Esophagus squamous epithelium (tissue), 5 donors: ENCODE measurements at places on chromosomes 5 and 9.

DNA sequence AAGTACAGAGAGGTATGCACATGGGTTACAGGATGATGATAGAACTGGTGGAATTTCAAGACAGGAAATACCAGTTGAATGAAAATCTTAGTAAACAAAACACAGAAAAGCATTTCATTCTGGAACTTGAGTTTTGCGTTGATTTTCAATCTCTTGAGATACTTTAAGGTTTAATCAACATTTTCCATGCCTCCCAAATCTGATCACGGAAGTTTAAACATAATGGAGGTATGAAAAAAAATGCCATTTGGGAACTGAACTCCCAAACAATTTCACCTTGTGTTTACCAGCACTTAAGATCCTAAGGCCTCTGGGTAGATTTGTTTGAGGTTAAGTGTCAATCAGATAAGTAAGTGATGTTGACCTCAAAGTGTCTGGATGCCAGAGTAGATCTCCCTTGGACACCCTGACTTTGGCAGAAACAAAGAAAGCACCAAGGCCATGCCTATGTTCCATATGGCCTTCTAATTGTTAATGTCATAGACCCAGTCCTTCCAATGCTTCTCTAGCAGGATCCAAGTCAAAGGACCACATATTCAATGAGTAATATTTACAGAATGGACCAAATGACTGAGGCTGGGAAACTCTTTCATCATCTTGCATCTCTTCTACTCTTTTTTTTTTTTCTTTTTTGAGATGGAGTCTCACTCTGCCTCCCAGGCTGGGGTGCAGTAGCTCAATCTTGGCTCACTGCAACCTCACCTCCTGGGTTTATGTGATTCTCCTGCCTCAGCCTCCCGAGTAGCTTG is 216.9 kb downstream of the ARRDC3 start:
- DNase-seq = no peak

DNA sequence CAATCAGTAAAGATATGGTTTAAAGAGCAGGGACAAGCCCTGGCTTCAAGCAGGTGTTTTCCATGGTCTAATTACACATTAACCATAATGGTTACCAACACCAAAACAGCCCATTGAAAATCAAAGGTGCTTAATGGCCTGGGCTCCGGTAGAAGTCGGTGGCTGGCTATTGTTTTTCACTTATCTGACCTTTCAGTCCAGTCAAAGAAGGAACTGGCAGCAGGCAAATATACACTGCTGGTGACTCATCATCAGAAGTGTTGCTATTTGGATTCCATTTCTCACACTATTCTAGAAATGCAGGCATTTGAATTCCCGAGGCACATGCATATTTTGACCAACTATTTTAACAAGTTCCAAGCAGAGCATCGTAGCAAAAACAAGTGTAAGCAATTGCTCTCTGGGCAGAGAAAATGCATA is 26.3 kb upstream of the GABRP start:
- DNase-seq = no peak

- DNase-seq = no peak
These were observed 52.1 kb upstream of the GARNL3 start for GRCh38 chr9:127212453-127212852.

GRCh38 chr9:123162791-123163345 is 105.5 kb downstream of the STRBP start:
- DNase-seq = no peak

DNA sequence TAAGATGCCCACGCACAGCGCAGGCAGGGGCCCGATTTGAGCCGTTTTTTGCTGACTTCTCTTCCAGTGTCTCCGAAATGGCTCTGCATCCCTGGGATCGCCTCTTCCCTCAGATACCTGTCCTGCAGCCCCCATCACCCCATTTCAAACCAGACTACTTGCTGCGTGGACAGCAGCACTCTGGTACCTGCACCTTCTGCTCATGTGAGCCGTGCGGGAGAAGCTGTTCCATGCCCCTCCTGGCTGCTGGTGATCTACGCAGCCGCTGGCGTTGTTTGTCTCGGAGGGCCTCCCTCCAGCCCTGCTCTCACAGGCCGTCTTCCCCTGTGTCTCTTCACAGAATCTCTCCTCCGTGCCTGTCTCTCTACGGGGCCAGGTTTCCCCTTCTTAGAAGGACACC is 13.4 kb downstream of the CEP72 start:
- DNase-seq = no peak

DNA sequence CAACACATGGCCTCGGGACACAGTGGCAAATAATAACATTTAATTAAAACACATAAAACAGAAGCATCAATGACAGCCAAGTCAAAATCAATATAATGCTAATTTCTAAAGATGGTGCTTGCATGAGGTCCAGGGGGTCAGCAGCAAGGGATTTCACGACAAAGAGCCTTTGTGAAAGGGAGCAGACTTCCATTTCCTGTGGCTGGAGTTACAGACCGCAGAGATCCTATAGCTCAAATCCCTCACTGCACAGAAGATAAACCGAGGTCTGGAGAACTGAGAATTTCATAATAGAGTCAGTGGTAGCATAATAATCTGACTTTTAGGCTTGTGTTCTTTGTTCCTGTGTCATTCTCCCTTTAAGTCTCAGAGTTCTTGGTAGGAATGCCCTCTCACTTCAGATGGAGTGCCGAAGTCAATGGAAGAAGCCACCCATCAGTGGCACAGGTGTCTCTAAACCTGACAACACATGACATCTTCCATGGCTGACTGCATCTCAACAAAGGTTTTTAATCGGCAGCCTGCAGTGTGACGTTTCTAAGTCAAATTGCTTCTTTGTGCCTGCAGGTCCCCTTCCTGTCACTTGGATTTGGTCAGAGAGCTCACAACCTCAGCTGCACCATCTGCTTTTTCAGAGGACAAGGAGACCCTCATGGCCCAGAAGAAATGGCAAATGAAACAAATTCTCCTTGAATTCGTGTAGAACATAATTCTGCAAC is 67.4 kb downstream of the CARTPT start:
- no peak for DNase-seq

DNA sequence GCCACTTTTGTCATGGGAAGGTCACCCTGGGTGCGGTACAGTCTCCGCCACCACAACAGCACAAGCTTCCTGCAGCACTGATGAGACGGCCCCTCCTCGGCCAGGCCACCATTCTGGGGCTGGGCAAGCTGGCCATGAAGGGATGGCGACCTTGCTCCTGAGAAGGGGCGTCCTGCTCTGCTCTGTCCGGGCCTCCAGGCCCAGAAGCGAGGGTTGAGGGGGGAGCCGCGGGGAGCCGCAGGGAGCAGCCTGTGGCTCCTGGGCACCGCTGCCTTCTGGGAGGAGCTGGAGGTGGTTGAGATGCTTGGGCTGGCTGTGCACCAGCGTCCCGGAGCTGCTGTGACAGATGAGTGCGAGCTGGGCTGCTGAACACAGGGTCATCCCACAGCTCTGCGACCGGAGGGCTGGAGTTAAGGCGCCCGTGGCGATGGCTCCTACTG is 84.3 kb upstream of the RAPGEF1 start:
- no peak for DNase-seq

GRCh38 chr5:39080597-39081204 is 6.5 kb upstream of the RICTOR start:
- no peak for DNase-seq

- no peak for DNase-seq
These were observed 27.8 kb downstream of the LARP1 start for GRCh38 chr5:154782812-154783592.

- DNase-seq = no peak
These were observed 30.5 kb upstream of the ZSWIM6 start for GRCh38 chr5:61301341-61302199.

- no peak for DNase-seq
These were observed 159.1 kb upstream of the PPP2R2B start for GRCh38 chr5:147037515-147038205.

GRCh38 chr5:135921388-135921787 is 25.7 kb upstream of the IL9 start:
- DNase-seq = no peak

DNA sequence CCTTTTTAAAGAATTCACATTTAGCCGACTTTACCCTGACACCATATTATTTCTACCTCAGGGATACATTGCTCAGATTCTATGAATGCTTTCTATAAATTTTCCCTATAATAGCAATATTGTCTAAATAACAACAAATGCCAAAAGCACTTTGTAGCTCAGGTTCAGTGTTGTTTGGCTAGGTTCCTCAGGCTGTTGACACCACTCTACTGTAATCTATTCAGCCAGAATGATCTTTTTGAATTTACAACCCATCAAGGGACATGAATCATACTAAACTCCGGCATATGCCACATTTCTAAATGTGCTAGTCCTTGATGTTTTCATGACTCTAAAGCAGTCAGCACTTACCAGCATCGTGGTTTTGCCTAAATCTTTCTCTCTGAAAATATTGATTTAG is 641.5 kb upstream of the CDH10 start:
- no peak for DNase-seq

DNA sequence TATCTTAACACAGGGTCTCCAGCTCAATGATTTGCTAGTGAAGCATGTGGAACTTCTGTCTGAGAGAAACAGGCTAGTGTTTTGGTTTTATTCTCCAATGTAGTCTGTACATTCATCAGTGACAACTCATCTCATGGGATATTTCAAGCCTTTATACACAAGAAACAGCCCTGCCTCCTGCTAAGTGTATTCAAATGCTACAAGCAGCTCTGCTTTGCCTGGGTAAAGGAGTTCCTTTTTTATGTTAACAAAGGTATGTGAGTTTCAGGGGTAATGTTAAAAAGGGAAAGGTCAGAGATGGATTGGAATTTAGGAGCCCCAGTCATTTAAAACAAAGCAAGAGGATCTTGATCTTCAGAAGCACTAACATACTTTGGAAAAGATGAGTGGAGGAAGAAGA is 498.7 kb downstream of the ISL1 start:
- DNase-seq = no peak

DNA sequence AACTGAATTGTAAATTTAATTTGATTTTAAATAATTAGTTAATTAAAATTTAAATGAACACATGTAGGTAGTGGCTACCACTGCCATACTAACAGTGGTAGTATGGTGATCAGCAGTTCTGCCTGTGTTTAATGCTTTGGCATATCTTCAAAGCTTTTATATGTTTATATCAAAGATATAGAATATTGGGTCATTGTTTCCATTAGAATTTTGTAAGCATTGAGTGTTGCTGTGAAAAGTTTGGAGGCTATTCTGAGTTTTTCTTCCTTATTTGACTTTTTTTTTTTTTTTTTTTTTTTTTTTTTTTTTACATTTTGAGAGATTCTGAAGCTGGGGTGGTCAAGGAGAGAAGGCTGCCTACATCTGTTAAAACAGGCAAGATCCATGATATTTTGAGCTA is 134.2 kb downstream of the SPATA31D1 start:
- DNase-seq = no peak

- no peak for DNase-seq
These were observed 190.4 kb downstream of the EPB41L4A start for GRCh38 chr5:112228667-112229066.

GRCh38 chr5:149228618-149229297 is 42.9 kb upstream of the AFAP1L1 start:
- DNase-seq = no peak

DNA sequence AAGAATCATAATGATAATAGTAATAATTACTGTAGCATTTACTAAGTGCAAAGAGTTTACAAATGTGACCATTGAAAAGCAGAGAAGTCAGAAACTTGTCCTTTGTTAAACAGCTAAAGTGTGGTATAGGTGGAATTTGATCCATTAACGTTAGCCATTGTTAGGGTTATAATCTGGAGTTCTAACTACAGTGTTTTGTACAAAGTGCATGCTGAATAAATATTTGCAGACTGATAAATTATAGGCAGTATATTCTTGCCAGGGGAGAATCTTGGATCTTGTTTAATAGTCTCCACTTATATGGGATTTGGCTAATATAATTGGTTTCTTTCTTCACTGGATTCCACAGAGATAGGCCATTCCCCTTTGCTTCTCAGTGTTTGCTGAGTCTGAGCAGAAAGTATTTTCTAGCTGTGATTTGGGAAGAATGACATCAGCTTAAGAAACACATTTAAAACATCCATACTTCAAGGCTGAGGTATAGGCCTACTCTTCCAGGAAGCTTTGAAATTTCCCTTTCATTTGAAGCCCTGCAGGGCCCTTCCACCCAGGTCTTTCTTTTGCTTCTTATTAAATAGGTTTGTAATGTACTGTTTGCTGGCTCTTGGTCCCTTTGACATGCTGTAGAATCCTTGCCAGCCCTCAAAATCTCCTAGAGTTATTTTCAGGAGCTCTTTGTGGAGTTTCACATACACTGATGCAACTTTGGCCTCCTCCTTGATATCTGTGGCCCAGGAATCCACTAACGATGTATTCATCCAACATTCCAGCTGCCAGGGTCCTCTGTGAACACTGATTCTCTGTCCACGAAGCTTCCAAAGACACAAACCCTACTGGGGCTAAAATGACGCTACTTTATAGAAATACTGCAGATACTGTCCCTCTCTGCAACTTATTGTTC is 51.4 kb downstream of the ATP10B start:
- DNase-seq = no peak

DNA sequence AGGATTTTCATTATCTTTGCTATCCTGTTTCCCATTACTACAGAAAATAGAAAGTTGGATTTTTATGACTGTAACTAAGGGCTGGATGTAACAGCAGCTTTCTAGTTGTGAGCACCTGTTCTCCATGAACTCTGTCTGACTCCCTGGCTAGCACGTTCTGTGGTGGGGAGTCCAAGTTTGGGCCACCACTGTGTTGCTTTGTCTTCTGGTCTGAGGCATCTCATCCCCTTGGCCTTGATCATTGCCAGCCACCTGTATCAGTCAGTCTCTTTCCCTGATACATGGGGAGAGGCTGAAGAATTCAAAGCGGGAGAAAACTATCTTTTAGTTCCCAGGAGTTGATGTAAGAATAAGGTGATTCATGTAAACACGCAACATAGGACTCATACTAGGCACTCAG is 33.4 kb downstream of the WDR70 start:
- DNase-seq = no peak

DNA sequence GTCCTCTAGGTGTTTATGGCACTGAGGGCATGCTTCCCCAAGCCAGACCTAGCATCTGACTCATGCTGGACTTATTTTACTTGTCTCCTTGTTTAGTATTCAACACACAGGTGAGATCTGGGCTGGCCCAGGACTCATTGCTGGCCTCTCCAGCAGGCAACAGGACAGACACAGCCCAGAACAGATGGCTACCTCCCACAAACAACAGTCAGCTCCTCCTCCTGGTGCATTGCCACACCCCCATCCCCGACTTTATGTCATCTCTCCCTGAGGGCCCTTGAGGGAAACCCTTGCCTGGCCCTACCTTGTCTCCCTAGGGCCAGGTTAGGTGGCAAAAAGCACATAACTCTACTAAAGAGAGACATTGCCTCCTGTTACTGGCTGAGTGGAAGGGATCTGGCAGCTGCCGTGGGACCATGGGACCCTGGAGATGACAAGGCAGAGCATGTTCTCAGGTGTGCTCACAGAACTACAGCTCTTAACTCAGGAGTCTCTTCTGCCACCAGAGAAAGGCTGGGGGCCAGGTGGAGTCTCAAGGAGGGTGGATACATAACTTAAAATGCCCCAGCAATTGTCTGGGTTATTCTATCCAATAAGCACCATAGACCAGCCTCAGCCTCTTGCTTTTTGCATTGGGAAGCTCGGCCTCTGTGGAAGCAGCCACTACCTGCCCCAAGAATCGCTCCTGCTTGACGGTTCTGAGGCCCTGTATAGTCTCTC is 2.3 kb downstream of the ACSL6 start:
- no peak for DNase-seq

GRCh38 chr9:130689937-130690700 is 3.5 kb upstream of the EXOSC2 start:
- DNase-seq = no peak

- no peak for DNase-seq
These were observed 17.8 kb downstream of the IRX4 start for GRCh38 chr5:1864896-1865440.
